NCI-H1092 (cell line): ENCODE measurements at places on chromosomes 3 and 15.

DNA sequence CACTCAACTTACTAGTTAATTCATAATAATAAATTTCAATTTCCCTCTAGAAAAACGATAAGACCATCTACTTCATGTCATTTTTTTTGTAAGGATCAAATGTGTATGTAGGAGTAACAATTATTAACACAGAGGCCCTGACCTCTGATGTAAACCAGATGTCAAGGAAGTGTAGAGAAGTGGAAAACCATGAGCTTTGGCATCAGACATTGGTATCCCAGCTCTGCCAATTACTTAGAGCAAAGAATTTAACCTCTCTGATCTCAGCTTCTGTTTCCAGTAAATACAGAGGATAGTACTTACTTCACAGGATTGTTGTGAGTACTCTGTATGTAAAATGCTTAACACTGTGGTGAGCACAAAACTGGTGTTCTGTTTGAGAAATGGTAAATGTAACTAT is 17.5 kb downstream of the AQR start:
- DNase-seq: no peak

- no peak for DNase-seq
Observed at GRCh38 chr3:196048922-196049598, 32.8 kb downstream of the TFRC start.

- no peak for DNase-seq
Observed at GRCh38 chr15:84889313-84889990, 5.0 kb downstream of the SLC28A1 start.

GRCh38 chr3:127789990-127790881 is 32.1 kb downstream of the MGLL start:
- DNase-seq: no peak

DNA sequence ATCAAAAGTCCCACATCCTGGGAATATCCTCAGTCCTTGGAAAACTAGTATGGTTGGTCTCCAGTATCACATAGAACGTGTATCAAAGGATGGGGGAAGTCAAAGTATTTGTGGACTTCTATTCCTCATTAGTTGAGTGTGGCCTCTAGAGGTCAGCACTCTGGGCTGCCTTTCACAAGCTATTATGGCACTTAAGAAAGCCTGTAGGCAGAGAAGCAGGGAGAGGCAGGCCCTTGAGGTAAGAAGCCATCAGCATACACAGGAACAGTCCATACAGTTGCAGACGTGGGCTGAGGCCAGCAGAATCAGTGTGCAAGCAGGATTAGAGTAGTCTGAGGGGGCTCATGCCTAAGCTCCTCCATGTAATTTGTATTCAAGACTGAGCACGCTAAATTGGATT is 341.7 kb downstream of the CLSTN2 start:
- DNase-seq: no peak

GRCh38 chr15:94298364-94298763 is 67.0 kb downstream of the MCTP2 start:
- no peak for DNase-seq

DNA sequence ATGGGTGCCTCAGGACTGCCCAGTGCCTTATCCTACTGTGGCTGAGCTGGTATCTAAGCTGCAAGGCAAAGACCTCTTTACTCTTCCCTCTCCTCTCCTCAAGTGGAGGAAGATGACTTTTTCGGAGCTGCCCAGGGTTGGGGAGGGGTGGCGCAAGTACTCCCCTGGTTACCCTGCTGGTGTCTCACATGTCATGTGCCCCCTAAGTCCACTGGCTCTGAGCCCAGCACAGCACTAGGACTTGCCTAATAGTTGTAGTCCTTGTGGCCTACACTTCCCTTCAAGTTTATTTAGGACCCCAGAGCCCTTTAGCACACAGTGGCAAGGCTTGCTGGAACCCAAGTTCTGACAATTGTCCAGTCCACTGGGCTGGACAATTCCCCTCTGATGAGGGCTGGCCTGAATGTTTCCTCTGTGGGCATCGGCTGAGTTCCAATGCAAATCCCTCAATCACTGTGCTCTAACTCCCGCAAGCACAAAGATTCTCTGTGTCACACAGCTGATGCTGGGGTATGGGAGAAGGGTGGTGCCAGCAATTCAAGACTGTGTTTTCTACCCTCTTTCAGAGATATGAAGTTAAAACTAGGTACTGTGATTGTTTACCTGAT is 60.4 kb downstream of the UQCC5 start:
- DNase-seq: no peak

- DNase-seq: no peak
Observed at GRCh38 chr3:13507570-13508339, 27.6 kb downstream of the HDAC11 start.

DNA sequence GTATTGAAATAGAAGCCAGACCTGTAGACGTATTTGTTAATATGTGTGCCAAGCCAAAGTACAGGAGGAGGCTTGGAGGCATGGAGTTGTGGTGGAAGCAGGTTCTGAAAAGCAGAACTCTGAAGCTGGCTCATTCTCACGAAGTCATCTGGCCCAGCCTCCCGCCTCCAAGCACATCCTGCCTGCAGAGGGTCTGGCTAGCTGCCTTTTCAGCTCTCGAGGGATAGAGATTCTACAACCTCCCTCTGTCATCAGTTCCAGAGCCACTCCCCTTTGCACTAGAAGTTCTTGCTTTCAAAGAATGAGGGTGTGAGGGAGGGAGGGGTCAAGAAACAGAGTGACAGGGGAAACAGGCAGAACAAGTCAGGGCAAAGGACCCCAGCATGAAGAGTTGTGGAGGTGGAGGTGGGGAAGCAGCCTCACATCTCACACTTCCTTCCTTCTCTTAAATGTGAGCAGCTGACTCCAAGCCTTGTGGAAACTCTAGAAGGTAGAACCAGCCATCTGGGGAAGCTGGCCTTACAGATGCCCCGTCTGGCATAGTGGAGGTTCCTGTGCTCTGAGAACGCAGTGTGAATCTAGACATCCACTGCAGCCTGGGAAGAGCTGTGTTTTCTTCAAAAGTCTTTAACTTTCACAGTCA is 95.3 kb downstream of the SLC49A4 start:
- DNase-seq: no peak

DNA sequence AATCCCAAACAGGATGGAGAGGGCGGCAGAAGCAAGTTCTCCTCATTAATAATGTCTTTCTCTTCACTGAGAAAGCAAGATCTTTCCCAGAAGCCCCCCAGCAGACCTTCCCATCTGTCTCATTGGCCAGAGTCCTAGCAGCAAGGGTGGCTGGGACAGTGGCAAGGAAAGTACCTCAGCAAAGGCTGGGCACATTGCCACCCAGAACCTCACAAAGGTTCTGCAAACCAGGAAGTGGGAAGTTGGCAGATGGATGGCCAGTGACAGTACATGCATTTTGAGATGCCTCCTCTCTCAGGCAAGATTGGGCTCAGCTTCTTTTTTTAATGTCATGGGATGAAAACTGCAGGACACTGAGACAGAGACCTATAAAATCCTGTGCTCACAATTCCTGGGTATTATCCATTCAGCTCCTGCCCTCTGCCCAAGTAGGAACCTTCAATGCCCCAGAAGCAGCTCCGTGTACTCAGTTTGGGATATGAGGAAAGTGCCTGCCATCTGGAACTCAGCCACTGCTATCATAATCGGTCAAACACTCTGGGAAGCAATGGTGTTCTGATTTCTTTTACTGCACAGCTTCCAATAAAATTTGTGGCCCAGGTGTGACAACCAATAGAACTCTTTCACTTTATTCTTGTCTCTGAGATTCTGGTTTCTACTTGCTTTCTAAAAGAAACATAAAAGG is 25.5 kb downstream of the DPH3 start:
- no peak for DNase-seq

DNA sequence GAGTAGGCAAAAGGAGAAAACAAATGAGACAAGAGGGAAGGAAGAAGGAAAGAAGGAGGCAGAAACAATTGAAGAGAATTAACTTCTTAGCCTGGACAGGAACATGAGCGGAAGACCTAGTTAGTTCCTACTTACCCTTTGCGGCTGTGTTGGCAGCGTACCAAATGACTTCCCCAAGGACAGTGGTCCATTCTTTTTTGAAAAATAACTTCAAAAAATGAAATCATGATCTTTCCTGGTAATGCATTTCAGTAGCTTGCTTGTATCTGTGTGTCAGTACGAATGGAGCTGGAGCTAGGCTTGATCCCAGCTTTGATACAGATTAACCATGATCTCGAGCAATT is 41.5 kb upstream of the CFAP161 start:
- no peak for DNase-seq

GRCh38 chr3:23052620-23053019 is 150.5 kb upstream of the UBE2E2 start:
- DNase-seq: no peak

GRCh38 chr3:67497746-67498145 is 156.7 kb downstream of the SUCLG2 start:
- no peak for DNase-seq

DNA sequence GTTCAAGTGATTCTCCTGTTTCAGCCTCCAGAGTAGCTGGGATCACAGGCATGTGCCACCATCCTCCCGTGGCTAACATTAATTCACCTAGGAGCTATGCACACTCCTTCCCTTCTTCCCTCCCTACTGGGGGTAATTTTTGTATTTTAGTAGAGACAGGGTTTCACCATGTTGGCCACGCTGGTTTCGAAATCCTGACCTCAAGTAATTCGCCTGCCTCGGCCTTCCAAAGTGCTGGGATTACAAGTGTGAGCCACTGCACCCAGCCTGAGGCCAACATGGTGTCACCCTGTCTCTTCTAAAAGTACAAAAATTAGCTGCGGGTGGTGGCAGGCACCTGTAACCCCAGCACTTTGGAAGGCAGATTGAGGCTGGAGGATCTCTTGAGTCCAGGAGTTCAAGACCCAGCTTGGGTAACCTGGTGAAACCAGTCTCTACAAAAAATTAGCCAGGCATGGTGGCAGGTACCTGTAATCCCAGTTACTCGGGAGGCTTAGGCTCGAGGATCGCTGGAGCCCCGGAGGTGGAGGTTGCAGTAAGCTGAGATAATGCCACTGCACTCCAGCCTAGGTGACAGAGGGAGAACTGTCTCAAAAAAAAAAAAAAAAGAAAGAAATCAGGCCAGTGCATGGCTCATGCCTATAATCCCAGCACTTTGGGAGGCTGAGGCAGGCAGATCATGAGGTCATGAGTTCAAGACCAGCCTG is 6.1 kb downstream of the RNU5B-1 start:
- DNase-seq: no peak

- DNase-seq: no peak
Observed at GRCh38 chr3:29899021-29899420, 618.1 kb downstream of the RBMS3 start.

- no peak for DNase-seq
Observed at GRCh38 chr15:95594496-95594895, 736.0 kb upstream of the NR2F2 start.

DNA sequence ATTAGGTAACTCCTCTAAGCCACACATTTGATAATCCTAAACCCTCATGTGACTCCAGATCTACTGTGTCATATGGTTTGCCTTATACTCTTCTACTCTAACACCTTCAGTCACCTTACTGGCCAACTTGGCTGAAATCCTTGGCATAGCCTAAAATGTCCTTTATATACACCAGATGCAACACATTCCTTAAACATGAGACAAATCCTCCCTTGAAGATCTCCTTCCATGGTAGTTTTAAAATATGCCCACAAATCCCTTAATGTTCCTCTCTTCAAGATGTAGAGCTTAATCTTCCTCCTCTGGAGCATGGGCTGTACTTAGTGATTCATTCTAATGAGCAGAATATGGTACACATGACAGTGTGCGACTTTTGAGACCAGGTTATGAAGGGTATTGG is 238.9 kb downstream of the SUCLG2 start:
- no peak for DNase-seq
